ENCODE measurements at places on chromosomes 3 and 15. TPM values are rescaled to one million over a fixed set of nuclear protein-coding genes. Genes with fewer than 3 reads are reported as not detected.

The SOX2 gene
- 2.2 TPM for polyA plus RNA-seq

DNA sequence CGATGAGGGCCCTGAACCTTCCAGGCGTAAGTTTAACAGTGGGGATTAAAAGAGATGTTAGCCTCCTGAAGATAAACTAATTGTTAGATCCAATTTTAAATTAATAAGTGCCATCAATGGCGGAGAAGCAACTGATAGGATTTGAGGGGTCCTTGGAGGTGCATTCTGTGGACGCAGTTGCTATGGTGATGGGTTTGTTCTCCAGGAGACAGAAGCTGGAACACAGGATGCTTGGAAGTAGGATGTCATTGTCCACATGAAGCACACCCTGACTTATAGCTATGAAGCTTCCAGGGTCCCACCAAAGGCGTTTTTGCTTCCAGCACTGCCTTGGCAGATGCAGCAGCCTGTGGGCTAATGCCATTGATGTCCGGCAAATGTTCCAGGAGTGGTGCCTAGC is 331.0 kb upstream of the IL12A start:
- no peak for DNase-seq

DNA sequence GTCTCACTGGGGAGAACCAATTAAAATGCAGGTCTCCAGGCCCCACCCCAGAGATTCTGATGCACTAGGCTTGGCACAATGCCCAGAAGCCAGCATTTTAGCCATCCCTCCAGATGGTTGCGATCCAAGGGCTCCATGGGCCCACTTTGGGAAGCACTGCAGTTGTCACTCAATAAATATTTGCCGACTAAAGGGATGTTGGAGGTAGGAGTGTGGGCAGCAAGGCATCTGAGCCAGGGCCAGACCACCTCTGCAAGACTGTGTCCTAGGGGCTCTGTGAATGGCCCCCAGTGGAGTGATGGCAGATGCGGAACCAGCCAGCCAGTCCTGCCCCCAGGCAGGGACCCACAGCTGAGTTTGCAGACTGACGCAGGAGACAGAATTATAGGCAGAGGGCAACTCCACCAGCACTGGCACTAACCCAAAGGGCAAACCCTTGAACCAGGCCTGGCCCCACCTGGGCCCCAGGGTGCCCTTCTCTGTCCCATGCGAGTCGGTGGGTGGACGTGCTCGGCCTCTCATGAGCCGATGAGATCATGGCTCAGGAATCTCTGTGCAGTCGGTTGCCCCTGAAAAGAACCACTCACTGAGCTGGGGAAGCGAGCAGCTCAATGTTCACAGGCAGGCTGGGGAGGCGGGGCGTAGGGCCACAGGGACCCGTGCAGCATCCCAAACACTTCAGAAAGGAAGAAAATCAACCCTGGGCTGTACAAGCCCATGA is 49.7 kb downstream of the SEMA5B start:
- DNase-seq: no peak

- DNase-seq: no peak
These were observed 45.6 kb downstream of the TLNRD1 start for GRCh38 chr15:81046290-81046689.

GRCh38 chr3:143826296-143826695 is 22.0 kb downstream of the SLC9A9 start:
- no peak for DNase-seq

- DNase-seq: no peak
These were observed 67.6 kb upstream of the TGFBR2 start for GRCh38 chr3:30538791-30539190.

GRCh38 chr3:81451611-81452010 is 309.8 kb downstream of the GBE1 start:
- DNase-seq: no peak
